Vein endothelial cell (primary cell): ENCODE measurements at places on chromosomes 3 and 15. TPM values are rescaled to one million over a fixed set of nuclear protein-coding genes. Genes with fewer than 3 reads are reported as not detected.

The SHC4 gene
- 0.65 and 0.96 TPM in 2 replicates for total RNA-seq

The ACTRT3 gene
- 4.9 TPM in 2 replicates for total RNA-seq

The TJP1 gene
- total RNA-seq: 152 and 153 TPM in 2 replicates

The PP2D1 gene
- not detected in 2 replicates for total RNA-seq
